ENCODE measurements at places on chromosomes 7 and 10.

DNA sequence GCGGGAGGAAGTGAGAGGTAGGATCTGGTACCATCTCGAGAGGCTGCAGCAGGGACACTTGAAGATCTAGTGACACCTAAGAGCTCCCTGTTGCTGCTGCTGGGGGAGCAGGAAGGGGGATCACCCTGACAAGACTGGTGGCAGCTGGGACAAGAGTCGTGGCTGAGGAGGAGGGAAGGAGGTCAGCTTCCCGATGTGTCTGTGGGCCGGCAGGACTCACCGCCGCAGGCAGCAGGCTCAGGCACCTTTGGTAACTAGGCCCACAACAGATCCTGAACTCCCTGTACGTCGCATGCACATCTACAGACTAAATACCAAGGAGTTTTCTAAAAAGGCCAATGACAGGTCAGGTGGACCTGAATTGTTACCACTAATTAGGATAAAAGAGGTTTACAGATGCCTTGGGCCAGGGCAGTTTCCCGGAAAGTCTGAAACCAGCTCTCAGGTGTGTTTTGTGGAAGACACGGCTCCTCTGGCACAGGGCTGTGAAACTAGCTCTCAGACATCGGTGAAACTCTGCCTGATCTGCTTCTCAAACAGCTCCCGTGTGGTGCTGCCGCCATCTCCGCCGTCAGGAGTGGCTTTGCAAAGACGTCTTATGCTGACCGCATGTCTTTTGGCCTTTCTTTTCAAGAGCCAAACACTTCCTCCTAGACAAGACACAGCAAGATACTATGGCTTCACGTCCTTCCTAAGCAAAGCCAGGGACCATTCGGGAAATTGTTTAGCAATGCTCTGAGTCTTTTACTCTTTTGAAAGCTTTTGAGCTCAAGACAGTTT is 609.7 kb downstream of the PTPRN2 start:
- DNase-seq, result no peak

- DNase-seq, result no peak
Observed at GRCh38 chr7:131653418-131654248, 97.2 kb upstream of the PODXL start.

DNA sequence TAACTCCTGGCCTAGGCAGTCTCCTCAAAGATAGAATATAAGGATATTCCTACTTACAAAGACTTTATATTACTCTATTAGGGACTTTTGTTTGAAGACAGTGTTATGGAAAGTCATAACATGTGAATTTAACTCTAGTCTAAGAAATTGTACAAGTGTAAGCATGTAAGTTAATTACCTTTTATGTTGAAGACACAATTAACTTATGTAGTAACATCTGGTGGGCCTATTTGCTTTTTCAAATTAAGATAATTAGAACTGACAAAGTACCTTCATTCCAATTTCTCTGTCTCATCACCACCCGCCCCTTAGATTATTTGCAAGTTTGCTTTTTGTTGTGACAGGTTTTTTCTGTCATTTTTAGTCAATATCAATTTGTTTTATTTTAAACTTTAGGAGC is 126.0 kb upstream of the THSD7A start:
- no peak for DNase-seq

- peak; percentile 79 for DNase-seq
Observed at GRCh38 chr7:100694098-100694745, at the start of gene GIGYF1. Gene GIGYF1, minus strand, starts transcription at chr7:100694250. Its CDS starts 6,012 bp downstream, at chr7:100688238.
